Hematopoietic multipotent progenitor cell treated with erythropoietin and hydrocortisone succinate and interleukin-3 and kit ligand, for 8 days (in vitro differentiated cells): ENCODE measurements at places on chromosomes 6 and 20.

GRCh38 chr20:41279546-41280225 lies 37.8 kb downstream of the ZHX3 start:
- no peak for DNase-seq

DNA sequence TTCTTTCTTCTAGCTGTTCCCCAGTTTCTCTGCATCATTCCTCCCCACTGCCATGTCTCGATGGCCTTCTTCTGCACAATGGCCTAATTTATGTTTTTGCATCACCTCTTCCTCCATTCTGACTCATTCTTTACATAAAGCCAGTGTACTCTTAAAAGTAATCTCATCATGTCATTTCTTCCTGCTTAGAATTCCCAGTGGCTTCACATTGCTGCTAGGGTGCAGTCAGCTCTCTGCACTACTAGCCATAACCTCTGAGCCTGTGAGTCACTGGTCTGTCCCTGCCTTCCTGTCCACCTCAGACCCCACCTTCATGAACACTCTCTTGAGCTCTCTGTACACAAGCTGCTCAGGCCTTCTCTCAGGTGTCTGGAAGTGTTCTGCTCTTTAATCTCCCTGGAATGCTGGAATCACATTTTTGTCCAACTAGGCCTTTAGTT lies 24.1 kb upstream of the TRIM27 start:
- DNase-seq, result no peak

- DNase-seq, result no peak
These were observed 383.4 kb downstream of the GRIK2 start for GRCh38 chr6:101776919-101777350.

DNA sequence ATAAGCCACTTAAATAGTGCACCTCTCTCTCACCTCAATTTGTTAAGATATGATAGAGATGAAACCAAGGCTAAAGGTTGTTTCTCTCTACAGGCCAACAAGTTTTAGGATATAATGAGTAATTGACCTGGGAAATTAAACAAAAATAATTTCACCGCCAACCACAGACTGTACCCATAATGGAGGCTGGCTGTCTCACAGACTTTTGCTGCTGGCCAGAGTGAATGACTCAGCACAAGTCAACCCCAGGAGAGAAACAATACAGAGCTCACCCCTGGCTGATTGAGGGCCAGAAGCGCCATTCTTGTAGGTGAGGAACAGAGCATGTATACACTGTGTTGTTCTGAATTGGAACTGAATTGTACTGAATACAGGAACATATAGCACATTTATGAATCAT lies 99.9 kb downstream of the CAP2 start:
- peak; percentile 24 for DNase-seq

- peak; percentile 94 for DNase-seq
These were observed 49.4 kb upstream of the RREB1 start for GRCh38 chr6:7058250-7058923.

GRCh38 chr20:48069596-48069995 lies 284.3 kb upstream of the SULF2 start:
- DNase-seq, result no peak

- no peak for DNase-seq
These were observed 115.7 kb upstream of the CLDN20 start for GRCh38 chr6:155147958-155148663.

DNA sequence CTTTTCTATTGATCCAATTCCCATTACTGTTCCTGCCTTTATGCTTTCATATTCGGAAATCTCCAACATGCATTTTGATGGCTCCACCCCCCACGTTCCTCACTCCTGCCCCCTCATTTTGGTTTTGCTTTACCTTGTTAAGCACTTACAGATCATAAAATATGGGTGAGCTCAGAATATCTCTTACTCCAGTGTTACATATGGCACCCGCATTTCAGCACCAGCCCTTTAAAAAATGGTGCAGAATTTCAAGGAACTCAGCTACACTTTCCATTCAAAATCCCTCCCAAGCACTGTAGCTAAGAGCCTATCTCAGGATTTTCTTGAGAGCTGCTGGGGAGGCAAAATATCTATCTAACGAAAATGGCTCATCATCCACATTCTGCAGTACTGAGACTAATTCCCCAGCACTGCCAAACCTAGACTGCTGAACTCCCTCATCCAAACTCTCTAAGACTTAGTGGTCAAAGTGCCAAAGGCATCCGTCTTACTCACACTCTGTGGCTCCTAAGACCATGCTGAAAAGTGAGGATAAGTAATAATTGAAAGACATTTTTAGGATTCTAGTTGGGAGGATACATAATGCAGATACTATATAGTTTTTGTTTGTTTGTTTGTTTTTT lies 7.8 kb downstream of the SGK1 start:
- DNase-seq, result no peak

- DNase-seq, result no peak
These were observed 11.6 kb downstream of the SLC9A8 start for GRCh38 chr20:49824206-49824605.

- DNase-seq, result no peak
These were observed 85.2 kb upstream of the CCDC167 start for GRCh38 chr6:37584654-37585522.

GRCh38 chr6:81731814-81732213 lies 20.7 kb downstream of the TENT5A start:
- no peak for DNase-seq

DNA sequence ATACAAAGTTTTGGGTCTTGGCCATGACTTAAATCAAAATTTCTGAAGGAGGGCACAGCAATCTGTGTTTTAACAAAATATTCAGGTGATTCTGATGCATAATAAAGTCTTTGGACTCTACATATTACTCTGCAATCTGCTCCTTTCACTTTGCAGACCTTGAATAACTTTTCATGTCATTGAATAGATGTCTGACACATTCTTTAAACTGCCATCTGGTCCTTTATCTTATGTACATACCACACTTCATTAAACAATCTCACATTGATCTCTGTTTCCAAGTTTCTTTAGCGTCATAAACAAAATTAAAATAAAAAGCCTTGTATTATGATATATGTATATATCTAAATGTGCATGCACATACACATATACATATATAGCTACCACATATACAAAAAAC lies 831.2 kb downstream of the MAFB start:
- DNase-seq, result no peak

DNA sequence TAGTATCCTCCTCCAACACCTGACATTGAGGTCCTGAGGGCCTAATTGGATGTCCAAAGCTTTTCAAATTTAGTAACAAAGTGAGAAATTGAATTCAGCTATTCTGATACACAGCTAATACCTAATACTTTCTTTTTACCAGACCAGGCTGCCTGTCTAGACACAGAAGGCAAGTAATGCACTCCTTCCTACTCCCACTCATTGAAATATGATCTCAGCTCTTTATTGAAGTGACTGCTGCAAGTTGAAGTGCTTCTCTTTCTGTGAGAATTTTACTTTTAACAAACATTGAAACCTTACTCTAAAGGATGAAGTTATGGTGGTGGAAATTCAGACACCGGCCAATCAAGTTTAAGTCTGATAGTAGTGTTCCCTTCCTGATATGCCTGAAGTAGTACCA lies 90.8 kb upstream of the OGFRL1 start:
- DNase-seq, result no peak

DNA sequence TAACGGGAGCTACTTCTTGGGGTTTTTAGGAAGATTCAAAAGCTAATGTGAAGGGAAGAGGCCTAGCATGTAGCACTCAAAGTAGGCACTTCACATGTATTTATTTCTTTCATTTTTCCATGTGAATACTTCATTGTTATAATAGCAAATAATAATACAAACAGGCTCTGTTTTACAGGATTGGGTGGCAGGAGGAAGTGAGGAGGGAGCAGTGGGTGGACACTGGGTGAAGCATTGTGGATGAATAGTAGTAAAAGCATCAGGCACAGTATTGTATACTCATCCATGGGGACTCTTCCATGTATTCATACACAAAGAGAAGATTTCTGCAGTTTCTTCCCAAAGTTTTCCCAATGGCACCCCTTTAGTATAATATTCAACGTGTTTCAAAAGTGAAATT lies 38.4 kb upstream of the SNRPB2 start:
- DNase-seq, result no peak

- no peak for DNase-seq
These were observed 76.0 kb upstream of the ADTRP start for GRCh38 chr6:11854408-11855165.

- no peak for DNase-seq
These were observed 5.6 kb downstream of the SRSF3 start for GRCh38 chr6:36599791-36600209.

DNA sequence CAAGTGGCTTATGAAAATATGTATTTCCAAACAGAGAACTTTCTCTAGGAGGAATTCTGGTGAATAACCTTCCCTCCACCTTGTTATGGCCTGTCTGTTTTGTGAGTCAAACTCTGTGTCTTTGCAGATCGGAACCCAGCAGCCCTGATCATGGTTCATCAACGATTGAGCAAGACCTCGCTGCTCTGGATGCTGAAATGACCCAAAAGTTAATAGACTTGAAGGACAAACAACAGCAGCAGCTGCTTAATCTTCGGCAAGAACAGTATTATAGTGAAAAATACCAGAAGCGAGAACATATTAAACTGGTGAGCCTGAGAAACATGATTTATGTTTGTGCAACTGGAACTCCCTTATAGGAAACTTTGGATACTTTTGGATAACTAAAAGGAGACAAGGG lies 294.5 kb upstream of the PLCB4 start:
- no peak for DNase-seq

DNA sequence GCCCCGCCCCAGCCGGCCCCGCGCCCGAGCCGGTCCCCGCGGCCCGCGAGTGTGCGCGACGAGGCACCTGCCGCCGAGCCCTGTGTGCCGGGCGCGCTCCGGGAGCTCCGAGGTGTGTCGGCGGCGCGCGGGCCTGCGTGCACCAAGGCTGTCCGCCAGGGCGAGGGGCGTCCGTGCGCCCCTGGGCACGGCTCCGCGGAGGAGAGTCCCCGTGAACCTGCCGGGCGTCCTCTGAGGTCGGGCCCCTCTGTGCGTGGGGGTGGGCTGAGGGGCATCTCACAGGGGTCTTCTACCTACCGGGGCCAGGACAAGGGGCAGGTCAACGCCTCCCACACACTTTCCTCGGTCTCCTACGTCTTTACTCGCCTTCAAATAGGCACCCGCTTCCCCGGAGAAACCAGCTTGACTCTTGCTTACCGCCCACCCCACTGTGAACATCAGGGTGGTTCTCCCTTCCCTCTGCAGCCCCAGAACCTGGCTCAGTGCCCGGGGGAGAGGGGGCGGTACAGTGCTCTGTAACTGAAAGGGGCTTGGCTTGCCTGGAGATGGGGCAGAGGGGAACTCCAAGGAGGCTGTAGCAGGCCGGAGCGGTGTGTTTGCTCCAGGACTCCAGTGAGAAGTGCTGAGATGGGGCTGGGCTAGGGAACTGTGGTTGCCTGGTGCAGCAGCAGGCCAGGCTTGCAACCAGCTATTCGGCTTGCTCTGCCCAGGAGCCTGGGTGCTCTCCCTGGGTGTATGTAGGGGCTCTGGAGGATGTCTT lies at the start of gene SAMD10:
Gene SAMD10 (minus strand): TSS at position 86 of the 760 bp plus-strand sequence. CDS start 175 bp downstream, outside the sequence.
- peak; percentile 89 for DNase-seq

GRCh38 chr20:2465100-2465499 lies 5.5 kb downstream of the SNRPB start:
- DNase-seq, result no peak

DNA sequence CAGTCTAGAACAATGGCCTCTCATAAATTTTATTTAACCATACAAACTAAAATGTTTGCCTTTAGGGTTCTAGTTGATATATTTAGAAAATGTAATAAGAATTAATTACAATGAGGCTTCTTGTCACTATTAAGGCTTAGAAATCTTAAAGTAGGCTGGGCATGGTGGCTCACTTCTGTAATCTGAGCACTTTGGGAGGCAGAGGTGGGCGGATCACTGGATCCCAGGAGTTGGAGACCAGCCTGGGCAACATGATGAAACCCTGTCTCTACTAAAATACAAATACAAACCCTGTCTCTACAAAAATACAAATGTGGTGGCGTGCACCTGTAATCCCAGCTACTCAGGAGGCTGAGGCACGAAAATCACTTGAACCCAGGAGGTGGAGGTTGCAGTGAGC lies 99.0 kb upstream of the ADGRF1 start:
- DNase-seq, result no peak

DNA sequence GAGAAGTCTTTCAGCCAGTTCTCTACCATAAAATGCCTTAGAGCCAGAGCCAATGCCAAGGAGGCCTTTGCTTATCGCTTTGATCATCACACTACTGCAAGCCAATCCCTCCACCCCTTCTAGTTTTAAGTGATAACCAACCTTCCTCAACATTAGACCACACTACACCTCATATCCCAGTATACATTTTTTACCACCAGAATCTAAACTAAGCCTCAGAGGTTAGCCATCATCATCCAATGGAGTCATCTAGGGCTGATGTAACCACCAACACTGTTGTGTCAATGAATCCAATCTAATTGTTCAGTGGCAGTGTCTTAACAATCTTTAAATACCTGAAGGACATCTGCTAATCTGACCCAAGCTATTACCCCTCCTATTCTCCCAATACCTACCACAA lies 6.4 kb downstream of the ZUP1 start:
- no peak for DNase-seq

DNA sequence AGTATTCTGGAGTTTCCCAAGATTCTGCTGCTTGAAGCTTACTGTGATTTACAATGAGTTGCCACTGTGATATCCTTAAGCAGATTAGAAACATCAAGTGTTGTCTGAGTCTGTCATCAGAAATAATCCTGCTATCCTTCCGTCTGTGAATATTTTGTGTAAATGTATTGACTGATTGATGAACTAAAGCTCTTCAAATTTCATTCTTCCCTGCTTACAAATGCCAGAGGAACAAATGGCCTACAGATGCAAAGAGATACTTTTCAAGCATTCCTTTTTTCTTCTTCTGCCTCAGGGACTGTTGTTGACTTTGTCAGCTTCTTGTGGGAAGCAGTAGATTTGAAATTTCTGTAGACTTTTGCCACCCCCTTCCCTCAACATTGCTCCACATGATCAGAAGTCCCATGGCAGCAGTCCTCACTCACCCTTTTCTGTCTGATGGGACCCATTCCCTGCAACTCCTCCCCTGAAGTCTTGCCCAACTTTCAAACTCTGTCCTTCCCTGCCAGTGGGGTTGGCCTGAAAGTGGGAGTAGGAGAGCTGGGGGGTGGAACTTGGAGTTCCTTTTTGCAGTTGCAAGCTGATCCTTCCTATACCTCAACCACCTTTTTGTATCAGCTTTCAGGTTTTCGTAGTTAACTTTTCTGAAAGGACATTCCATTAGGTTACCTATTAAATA lies 38.5 kb upstream of the MLIP start:
- DNase-seq, result no peak

DNA sequence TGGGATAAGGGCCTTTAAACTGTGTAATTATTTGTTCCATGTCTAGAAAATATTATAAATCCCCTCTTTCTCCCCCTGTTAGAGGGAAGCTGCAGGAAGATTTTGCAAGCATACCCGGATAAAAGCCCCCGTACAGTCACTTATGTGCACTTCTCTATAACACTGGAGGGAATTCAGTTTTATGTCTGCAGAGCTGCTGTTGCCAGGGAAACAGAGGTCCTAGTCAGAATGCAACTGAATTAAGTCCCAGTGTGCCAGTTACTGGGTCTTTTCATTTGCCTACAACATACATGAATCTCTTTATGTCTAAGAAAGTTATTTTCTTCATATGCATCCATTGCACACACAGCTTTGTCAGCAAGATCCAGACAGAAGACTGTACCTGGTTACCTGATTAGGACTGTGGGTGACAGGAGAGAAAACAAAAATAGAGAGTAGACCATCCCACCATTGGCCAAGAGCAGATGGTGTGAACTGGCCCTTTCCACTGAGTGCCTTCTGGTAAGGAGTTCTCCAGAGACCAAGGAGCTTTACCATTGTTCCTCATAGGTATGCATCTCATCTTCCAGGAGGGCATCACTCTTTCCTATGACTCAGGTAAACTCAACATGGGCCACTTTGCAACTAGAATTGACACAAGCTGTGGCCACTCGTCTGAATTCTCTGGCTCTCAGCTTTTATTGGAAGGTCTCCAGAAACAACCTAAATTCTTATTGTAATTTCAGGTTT lies 180.8 kb upstream of the PHACTR1 start:
- no peak for DNase-seq
